ENCODE measurements at places on chromosomes 2 and 18. TPM values are rescaled to one million over a fixed set of nuclear protein-coding genes. Genes with fewer than 3 reads are reported as not detected.

The UGT1A3 gene
- total RNA-seq = 0.51 TPM

DNA sequence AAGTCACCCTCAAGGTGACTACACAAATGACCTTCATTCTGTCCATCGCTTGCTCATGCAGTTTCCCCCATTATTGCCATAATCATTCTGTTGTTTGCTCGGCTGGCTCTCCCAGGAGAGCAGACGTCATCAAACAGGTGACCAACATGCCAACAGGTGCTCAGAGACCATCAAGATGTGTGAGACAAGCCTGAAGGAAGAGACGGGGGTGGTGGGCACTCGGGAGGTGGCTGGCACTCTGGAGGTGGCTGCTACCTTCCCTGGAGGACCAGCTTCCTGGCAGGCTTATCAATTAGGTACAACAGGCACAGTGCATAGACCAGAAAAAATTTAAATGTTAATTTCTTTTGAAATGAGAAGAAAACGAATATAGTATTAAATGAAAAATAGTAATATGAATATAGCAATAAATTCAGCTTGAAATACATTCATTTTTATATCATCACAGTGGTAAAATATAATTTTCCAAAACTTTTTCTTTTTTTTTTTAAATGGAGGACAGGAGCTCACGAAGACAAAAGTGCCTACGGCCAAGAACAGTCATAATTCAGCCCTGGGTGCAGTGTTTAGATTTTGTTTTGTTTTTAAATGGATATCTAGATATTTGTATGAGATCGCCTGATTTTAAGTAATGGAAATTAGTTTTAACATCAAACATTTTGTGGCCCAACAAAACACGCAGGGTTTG is 16.9 kb upstream of the HAAO start:
- no peak for DNase-seq

GRCh38 chr2:183564726-183565125 is 440.5 kb downstream of the NUP35 start:
- DNase-seq = no peak

GRCh38 chr2:158174495-158174894 is 72.8 kb downstream of the UPP2 start:
- no peak for DNase-seq

GRCh38 chr18:44853430-44853829 is 172.7 kb downstream of the SETBP1 start:
- DNase-seq = no peak

The C2orf66 gene
- not detected for total RNA-seq

GRCh38 chr2:79576451-79576850 is 63.6 kb downstream of the CTNNA2 start:
- DNase-seq = no peak

The NEB gene
- total RNA-seq = 2,139 TPM

The OTOS gene
- total RNA-seq = not detected

GRCh38 chr2:219446101-219446504 is 11.5 kb downstream of the SPEG start:
- no peak for DNase-seq

GRCh38 chr18:57542126-57542525 is 44.4 kb downstream of the FECH start:
- DNase-seq = no peak

All from tongue (tissue), 3 donors.